ENCODE measurements at places on chromosomes 13 and 19. TPM values are rescaled to one million over a fixed set of nuclear protein-coding genes. Genes with fewer than 3 reads are reported as not detected.

Gene LMTK3
- total RNA-seq = 5.1 TPM

Gene IFNL3
- not detected for total RNA-seq

Gene STARD13
- total RNA-seq = 3.8 TPM

Gene CD177
- total RNA-seq = 0.09 TPM

Gene ZNF493
- 0.23 TPM for total RNA-seq

Gene CXCL17
- total RNA-seq = 0.18 TPM

Gene DHDH
- total RNA-seq = 1.3 TPM

Gene SHISA7
- total RNA-seq = 0.02 TPM

Gene IGFL1
- 2.5 TPM for total RNA-seq

Gene FTL
- total RNA-seq = 19,575 TPM

Gene CCDC97
- total RNA-seq = 43.8 TPM

Gene ZNF415
- not detected for total RNA-seq

Gene SPRYD7
- 12.0 TPM for total RNA-seq

Gene RNF225
- 0.12 TPM for total RNA-seq

Gene ZNF547
- 1.7 TPM for total RNA-seq

Gene ZNF724
- 0.68 TPM for total RNA-seq

Gene NLRP5
- total RNA-seq = not detected

Gene F2RL3
- not detected for total RNA-seq

Gene NDFIP2
- 20.4 TPM for total RNA-seq

Gene CACNG6
- 13.8 TPM for total RNA-seq

Gene SOX1
- total RNA-seq = not detected

Gene KLK3
- total RNA-seq = not detected

Gene NLRP7
- not detected for total RNA-seq

Gene RGL3
- 1.9 TPM for total RNA-seq

Gene PCP2
- 0.26 TPM for total RNA-seq

Gene ONECUT3
- total RNA-seq = not detected

Gene PPP2R1A
- total RNA-seq = 310 TPM

Gene FCHO1
- 19.2 TPM for total RNA-seq

Gene TMEM38A
- 1.3 TPM for total RNA-seq

Gene CALR3
- total RNA-seq = not detected
